ENCODE measurements at places on chromosomes 11 and 22. TPM values are rescaled to one million over a fixed set of nuclear protein-coding genes. Genes with fewer than 3 reads are reported as not detected.

The POTEH gene
- not detected for total RNA-seq

- no peak overlapping the region for H3K4me3 ChIP-seq
- peak overlapping the region; percentile 12 for H3K27ac ChIP-seq
- H3K4me1 ChIP-seq, result peaks cover 7% of the 10 kb centered on the region
These were observed 41.4 kb downstream of the PPFIBP2 start for GRCh38 chr11:7555052-7555699.

DNA sequence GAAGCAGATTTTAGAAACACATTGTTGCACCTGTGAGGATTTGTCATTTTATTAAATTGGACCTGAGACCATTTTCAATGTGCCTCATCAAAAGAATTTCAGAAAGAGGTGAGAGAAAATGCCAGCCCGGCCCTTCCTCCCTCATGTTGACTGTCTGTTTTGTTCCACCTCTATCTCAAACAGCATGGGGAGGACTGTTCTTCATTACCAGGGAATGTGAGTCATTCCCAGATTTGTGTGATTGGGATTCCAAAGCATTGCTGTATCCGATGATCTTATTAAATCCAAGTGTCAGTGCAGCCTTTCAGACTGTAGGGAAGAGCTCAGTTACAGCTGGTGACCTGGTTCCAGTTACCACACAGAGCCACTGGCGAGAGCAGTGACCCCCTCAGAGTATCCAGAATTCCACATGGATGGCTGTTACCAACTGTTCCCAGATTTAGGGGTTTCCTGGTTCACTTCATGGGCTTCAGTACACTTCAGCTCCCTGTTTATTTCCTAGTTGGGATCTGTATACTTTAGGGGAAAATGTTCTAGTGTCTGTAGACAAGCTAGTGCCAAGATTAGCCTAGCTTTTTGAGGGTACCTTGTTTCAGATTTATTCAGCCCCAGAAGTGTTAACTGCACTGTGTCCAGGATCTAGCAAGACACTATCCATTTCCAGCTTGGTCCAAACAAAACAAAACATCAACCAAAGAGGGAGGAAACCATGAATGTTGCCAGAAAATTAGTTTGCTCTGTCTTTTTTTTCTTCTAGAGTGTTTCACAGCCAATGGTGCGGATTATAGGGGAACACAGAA is 20.9 kb downstream of the KREMEN1 start:
- H3K36me3 ChIP-seq, result peaks cover 8% of the 10 kb centered on the region
- H3K4me1 ChIP-seq, result no peaks in the 10 kb centered on the region
- peak overlapping the region; percentile 26 for H3K27ac ChIP-seq
- no peaks in the 10 kb centered on the region for H3K27me3 ChIP-seq
- no peak overlapping the region for H3K4me3 ChIP-seq

DNA sequence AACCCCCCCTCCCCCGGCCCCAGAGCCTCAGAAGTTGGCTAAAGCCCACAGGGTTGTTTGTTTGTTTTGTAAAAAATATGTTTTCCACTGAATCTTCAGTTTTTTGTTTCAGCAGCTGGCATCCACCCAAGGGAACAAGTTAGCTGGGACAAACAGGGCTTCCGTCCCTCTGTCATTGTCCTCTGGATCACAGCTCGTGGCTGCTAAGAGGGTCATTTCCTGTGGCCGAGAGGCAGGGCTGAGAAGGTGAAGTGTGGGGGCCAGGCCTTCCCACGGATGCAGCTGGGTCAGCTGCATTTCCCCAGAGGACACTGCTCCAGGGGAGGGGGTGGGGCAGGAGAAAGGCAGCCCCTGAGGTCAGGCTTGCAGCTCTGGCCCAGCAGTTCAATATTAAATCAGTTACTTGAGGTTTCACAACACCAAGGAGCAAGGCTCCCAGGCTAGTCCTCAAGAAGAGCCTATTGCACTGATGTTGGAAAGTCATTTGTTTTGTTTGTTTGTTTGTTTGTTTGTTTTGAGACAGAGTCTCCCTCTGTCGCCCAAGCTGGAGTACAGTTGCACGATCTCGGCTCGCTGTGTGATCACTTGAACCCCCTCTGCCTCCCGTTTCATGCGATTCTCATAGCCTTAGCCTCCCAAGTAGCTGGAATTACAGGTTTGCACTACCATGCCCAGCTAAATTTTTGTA is 34.4 kb upstream of the SMTN start:
- DNase-seq, result peak; percentile 23
- no peaks in the 10 kb centered on the region for H3K36me3 ChIP-seq
- peak overlapping the region; percentile 59 for H3K27ac ChIP-seq
- H3K4me1 ChIP-seq, result peaks cover 26% of the 10 kb centered on the region
- no peaks in the 10 kb centered on the region for H3K27me3 ChIP-seq

The BEST1 gene
- 52.5 TPM for total RNA-seq

The PKP3 gene
- 4.6 TPM for total RNA-seq

The RASSF10 gene
- total RNA-seq, result not detected

DNA sequence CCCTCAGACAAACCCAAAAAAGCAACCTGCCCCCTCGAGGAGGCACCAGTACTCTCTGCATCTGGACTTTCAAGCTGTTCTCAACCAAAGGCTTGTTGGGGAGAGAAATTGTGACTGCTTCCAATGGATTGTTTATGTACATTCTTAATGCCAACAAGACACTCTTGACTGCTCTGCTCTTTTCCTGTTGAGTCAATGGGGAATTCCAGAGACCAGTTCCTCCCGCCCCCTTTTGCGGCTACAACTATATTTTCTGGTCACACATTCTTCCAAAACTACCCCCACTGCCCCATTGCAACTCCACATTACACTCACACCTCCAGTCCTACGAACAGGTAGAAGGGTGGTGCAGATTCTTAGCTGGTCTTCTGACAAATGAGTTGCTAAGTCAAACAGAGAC is 187.0 kb downstream of the DSCAML1 start:
- no peaks in the 10 kb centered on the region for H3K4me1 ChIP-seq
- no peak overlapping the region for H3K4me3 ChIP-seq
- H3K36me3 ChIP-seq, result no peaks in the 10 kb centered on the region
- DNase-seq, result no peak
- H3K27me3 ChIP-seq, result peaks cover 7% of the 10 kb centered on the region

DNA sequence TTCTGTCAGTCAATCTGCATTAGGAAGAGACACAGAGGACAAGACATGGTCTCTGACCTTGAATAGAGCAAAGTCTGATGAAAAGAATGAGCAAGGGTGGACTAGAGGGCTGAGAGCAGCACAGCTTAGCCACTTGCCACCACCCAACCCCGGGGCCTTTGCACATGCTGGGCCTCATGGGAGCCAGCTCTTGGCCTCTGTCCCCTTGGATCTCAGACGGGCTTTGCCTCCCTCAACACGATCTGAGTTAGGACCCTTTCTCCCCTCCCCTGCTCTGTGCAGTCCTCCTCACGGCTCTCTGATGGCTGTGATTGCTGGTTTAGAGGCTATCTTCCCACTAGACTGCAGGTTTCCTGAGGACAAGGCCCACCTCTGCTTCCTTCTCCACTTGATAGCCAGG is 131.6 kb upstream of the B3GAT1 start:
- H3K36me3 ChIP-seq, result no peaks in the 10 kb centered on the region
- H3K27ac ChIP-seq, result no peak overlapping the region
- no peaks in the 10 kb centered on the region for H3K27me3 ChIP-seq
- DNase-seq, result no peak
- no peaks in the 10 kb centered on the region for H3K4me1 ChIP-seq
- H3K4me3 ChIP-seq, result no peak overlapping the region

DNA sequence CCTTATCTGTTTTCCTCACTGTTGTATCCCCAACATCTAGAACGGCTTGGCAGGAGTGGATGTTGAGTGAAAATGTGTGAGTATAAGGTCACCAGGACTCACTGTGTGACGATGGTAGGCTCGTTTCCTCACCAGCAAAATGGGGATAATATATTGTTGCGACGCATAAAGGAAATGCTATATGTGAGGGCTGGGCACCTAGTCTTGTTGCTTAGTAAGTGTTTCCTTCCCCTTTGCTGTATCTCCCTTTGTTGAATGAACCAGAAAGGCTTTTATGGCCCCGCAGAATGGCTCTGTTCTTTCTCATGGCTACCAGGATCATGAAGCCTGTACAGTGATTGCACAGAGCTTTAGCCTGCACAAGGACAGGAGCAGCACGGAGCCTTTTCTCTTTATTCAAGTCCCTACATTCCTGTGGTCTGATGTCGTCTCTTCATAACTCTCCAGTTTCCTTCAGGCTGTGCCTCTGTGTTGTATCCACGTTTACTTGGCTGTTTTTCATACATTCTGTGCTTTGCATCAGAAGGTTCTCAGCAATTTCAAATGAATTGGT is 5.4 kb downstream of the TNRC6B start:
- H3K27me3 ChIP-seq, result no peaks in the 10 kb centered on the region
- peaks cover 76% of the 10 kb centered on the region for H3K4me1 ChIP-seq

DNA sequence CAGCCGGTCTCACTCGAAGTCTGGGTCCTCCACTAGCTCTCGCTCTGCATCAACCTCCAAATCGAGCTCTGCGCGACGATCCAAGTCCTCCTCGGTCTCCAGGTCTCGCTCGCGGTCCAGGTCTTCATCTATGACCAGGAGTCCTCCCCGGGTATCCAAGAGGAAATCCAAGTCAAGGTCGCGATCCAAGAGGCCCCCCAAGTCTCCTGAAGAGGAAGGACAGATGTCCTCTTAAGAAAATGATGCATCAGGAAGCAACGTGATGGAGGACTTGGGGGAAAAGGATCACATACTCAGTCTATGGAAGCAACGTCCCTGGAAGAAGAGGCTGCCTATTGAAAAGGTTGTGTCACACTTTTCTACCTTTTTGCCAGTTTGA is 1.1 kb downstream of the SRSF8 start:
- DNase-seq, result no peak
- peak overlapping the region; percentile 96 for H3K27ac ChIP-seq
- H3K4me3 ChIP-seq, result peak overlapping the region; percentile 90

GRCh38 chr11:23359297-23359696 is 499.0 kb upstream of the CCDC179 start:
- H3K36me3 ChIP-seq, result no peaks in the 10 kb centered on the region
- H3K27ac ChIP-seq, result no peak overlapping the region
- H3K4me1 ChIP-seq, result no peaks in the 10 kb centered on the region
- no peaks in the 10 kb centered on the region for H3K27me3 ChIP-seq
- DNase-seq, result no peak

The ATG2A gene
- 50.6 TPM for total RNA-seq

The SLC17A6 gene
- not detected for total RNA-seq

The XBP1 gene
- 65.6 TPM for total RNA-seq

DNA sequence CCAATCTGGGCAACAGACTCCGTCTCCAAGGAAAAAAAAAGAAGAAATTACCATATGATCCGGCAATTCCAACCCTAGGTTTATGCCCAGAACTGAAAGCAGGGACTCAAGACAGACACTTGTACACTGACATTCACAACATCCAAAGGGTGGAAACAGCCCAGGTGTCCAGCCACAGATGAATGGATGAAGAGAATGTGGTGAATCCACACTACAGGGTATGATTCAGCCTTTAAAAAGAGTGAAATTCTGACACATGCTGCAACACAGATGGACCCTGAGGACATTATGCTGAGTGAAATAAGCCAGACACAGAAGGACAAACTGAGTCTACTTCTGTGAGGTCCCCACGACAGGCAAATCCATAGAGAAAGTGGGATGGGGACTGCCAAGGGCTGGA is 43.9 kb downstream of the SGSM3 start:
- DNase-seq, result no peak
- H3K36me3 ChIP-seq, result no peaks in the 10 kb centered on the region
- H3K27ac ChIP-seq, result peak overlapping the region; percentile 2
- H3K4me3 ChIP-seq, result no peak overlapping the region
- no peaks in the 10 kb centered on the region for H3K27me3 ChIP-seq
- peaks cover 4% of the 10 kb centered on the region for H3K4me1 ChIP-seq

- no peaks in the 10 kb centered on the region for H3K27me3 ChIP-seq
- no peaks in the 10 kb centered on the region for H3K36me3 ChIP-seq
- H3K4me1 ChIP-seq, result no peaks in the 10 kb centered on the region
- no peak overlapping the region for H3K4me3 ChIP-seq
These were observed 14.1 kb upstream of the HTR3A start for GRCh38 chr11:113960702-113961330.

GRCh38 chr11:74839446-74839845 is 90.8 kb downstream of the RNF169 start:
- DNase-seq, result no peak
- H3K36me3 ChIP-seq, result peaks cover 7% of the 10 kb centered on the region
- no peak overlapping the region for H3K27ac ChIP-seq
- H3K4me3 ChIP-seq, result no peak overlapping the region

The NCF4 gene
- 14.2 TPM for total RNA-seq

GRCh38 chr11:119816660-119817059 is 87.7 kb upstream of the NECTIN1 start:
- H3K36me3 ChIP-seq, result no peaks in the 10 kb centered on the region
- no peak for DNase-seq
- no peaks in the 10 kb centered on the region for H3K4me1 ChIP-seq
- H3K27me3 ChIP-seq, result no peaks in the 10 kb centered on the region
- H3K4me3 ChIP-seq, result no peak overlapping the region
- H3K27ac ChIP-seq, result no peak overlapping the region
